Stimulated activated CD4-positive, alpha-beta T cell treated with anti-CD3 and anti-CD28 coated beads, Interleukin-2, amount 100 ng/mL, for 24 hours (primary cell): ENCODE measurements at places on chromosomes 5 and 9.

- no peak for DNase-seq
These were observed 586.4 kb downstream of the TAF11L14 start for GRCh38 chr5:18220631-18221030.

- no peak for DNase-seq
These were observed 10.5 kb downstream of the GRAMD2B start for GRCh38 chr5:126433701-126434100.

DNA sequence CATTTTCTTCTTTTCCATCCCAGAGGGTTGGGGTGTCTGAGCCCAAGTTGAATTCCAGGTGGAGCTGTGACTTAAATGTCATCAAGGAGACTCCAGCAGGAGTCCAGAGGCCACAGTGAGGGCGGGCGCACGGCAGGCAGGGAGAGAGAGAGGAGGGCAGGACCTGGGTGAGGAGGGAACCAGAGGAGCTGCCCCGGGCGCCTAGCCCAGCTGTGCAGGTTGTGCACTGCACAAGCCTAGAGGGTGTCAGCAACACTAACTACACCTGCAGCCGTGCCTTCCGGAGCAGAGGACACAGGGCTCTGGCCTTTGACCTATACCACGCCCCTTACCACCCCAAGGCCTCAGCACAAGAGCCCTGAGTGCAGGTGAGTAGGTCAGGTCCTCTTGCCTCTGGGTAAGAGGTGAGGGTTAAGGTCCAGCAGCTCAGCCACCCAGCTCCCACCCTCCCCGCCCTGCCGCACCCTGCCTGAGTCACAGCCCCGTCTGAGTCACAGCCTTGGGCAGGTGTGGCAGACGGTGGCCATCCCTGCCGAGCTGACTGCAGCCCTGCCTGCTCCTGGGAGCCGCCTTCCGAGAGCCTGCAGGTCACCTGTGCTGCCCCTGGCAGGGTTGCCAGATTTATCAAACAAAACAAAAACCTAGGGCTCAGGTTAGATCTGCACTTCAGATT, 6.4 kb upstream of the AGPAT2 start:
- DNase-seq = no peak

DNA sequence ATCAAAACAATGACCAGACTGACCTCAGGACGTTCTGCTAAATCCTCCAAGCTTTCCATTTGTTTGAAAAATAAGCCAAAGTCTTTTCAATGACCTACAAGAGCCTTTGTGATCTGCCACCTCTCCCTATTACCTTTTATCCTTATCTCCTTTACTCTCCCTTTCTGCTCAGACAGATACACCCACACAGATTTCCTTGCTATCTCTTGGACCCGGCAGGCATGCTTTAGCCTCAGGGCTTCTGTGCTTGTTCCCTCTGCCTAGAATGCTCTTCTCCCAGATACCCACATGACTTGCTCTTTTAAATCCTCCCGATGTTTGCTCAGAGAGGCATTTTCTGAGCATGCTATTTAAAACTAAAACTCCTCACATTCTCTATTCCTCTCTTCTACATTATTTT, 8.9 kb upstream of the ELOVL7 start:
- no peak for DNase-seq

- DNase-seq = no peak
These were observed 823.6 kb upstream of the ARRDC3 start for GRCh38 chr5:92206681-92207080.

DNA sequence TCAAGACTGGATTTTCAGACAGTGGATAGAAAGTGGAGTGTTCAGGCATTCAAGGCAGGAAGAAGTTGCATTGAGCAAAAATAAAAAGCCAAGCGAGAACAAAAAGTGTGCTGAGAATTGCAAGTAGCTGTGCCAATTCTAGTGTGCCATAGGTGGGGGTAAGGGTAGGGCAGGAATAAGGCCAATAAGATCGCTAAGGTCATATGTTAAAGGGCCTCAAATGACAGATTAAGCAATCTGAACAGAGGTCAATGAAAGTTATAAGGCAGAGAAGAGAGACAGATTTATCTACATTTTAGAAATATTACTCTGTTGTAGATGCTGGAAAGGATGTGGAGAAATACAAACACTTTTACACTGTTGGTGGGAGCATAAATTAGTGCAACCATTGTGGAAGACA, 36.4 kb downstream of the NADK2 start:
- no peak for DNase-seq

- DNase-seq = no peak
These were observed 242.6 kb downstream of the AUH start for GRCh38 chr9:91119142-91119541.

DNA sequence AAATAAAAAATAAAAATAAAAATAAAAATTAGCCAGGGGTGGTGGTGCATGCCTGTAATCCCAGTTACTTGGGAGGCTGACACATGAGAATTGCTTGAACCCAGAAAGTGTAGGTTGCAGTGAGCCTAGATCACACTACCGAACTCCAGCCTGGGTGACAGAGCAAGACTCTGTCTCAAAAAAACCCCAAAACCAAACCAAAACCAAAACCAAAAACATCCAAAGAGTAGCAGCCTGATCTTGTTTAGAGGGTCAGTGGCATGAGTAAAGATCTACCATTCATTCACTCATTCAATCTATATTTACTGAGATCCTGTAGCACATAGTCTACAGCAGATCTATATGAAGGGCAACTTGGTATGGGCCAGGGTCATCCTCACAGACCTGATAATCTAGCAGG, 202.4 kb downstream of the MAPKAP1 start:
- DNase-seq = no peak

DNA sequence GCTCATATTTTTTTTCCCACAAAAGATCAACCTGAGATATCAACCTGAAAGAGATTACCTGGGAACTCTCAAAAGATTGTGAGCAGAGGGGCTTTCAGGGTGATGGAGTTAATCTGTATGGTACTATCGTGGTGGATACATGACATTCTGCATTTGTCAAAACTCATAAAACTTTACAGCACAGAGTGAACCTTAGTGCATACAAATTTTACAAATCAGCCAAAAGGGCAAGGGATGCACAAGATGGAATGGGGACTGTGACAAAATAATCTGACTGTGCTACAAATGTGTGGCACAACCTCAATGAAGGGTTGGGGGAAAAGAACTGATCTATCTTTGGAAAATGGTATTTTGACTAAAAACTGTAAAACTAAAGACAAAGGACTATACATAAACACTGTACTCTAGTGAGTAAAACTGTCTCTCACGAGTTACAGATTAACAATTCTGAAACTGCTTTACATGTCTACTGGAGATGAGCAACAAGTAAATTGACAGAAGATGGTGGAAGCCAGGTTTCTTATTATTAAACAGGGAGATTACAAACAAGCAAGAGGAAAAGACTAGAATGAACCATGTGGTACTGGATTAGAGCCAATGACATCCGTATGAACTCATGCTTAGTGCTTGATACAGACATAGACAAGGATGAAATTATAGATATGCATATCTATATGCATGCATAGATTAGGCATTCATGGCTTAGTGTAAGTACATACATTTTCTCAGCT, 24.8 kb upstream of the RLN1 start:
- DNase-seq = no peak

- DNase-seq = no peak
These were observed 134.0 kb downstream of the ISOC1 start for GRCh38 chr5:129228577-129228976.

DNA sequence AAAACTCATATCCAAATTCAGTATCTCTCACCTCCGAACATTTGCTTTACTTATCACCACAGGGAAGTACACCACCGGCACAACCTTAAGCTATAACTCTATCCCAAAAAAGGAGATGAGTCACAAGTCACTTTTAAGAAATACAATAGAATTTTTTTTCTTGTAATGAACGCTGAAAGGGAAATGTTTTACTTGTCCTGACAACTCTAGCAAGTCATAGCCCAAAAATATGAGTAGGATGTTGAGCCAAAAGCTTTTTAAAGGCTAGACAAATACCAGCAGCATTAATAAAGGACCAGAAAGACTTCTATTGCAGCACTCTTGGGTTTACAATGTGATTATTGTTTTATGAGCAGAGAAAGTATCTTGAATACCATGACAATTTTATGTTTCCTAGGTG, 147.3 kb upstream of the FST start:
- DNase-seq = no peak

DNA sequence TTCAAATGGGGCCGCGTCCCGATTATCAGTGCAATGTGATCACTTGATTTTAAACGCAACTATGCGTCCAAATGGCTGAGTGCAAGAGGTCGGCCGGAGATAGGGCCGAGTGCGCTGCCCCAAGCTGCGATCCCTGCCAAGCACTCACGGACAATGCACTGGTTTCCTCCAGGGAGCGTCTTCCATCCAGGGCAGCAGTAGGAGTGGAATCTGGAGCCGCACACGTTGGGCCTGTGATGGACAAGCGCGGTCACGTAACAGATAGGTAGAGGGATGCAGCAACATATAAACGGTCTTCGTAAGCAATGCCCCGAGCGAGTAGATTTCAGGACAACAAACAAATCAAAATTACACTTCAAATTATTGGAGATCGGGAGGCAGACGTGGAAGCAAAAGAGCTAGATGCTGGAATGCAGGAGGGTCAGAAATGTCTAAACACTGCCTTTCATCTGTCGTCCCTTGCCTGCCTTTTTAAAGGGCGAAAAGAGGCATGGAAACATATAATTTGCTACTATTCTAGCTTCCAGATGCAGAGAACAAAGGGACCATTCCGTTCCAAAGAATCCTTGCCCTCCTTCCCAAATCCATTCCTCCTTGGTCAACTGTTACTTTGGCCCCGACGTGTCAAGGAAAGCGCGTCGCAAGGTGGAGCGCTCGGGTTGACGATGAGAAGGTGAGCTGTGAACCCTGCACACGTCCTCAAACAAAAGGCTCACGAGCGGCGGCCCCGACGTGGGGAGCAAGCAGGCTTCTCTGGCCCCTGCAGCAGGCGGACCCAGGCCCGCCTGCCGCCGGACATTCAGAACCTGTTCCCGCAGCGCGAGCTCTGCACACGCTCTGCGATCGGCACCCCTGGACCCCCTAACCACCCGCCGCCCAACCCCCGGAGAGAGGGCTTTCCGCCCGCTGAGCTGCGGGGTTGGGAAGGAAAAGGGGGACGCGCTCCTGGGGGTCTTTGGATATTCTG, 1.5 kb downstream of the FBN2 start:
- no peak for DNase-seq

GRCh38 chr5:30239331-30240022, 954.0 kb upstream of the CDH6 start:
- DNase-seq = no peak
